ENCODE measurements at places on chromosomes 3 and 15. TPM values are rescaled to one million over a fixed set of nuclear protein-coding genes. Genes with fewer than 3 reads are reported as not detected.

- no peak overlapping the region for H3K4me3 ChIP-seq
- DNase-seq: no peak
- H3K4me1 ChIP-seq: peaks cover 4% of the 10 kb centered on the region
- H3K36me3 ChIP-seq: no peaks in the 10 kb centered on the region
- H3K27ac ChIP-seq: no peak overlapping the region
These were observed 20.2 kb downstream of the NIPA1 start for GRCh38 chr15:22806664-22807063.

DNA sequence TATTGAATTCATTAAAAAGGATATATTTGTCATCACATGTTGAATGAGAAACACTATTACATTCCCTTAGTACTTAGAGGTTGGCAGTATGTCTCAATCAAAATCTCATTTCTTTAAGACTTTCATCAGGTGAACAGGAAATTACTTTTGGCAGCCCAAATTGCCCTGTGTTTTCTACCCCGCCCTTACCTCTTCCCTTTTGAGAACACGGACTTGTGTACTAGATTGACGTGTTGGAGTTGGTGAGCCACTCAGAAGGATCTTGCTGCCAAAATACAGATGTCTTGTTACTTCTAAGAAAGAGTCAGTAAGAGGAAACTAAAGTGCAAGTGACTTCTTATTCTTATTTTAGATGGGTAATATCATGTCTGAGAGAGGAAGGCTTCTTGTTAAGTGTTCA is 386.9 kb downstream of the FEZF2 start:
- no peaks in the 10 kb centered on the region for H3K27me3 ChIP-seq
- H3K4me1 ChIP-seq: no peaks in the 10 kb centered on the region
- no peak for DNase-seq
- H3K4me3 ChIP-seq: no peak overlapping the region
- no peak overlapping the region for H3K27ac ChIP-seq

GRCh38 chr3:47791193-47791855 is 9.6 kb upstream of the SMARCC1 start:
- no peaks in the 10 kb centered on the region for H3K36me3 ChIP-seq
- no peak overlapping the region for H3K4me3 ChIP-seq
- no peaks in the 10 kb centered on the region for H3K4me1 ChIP-seq
- DNase-seq: no peak
- H3K27me3 ChIP-seq: no peaks in the 10 kb centered on the region

DNA sequence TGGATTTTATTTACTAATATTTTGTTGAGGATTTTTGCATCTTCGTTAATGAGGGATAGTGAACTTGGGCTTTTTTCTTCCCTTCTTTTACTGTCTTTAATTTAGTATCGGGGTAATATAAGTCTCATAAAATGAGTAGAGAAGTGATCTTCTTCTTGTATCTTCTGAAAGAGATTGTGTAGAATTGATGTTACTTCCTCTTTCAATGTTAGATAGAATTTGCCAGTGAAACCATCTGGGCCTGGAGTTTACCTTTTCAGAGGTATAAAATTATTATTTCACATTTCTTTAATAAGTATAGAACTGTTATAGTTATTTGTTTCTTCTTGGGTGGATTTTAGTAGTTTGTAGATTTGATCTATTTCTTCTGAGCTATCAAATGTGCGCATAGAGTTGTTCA is 7.8 kb downstream of the HESX1 start:
- no peak overlapping the region for H3K4me3 ChIP-seq
- no peaks in the 10 kb centered on the region for H3K36me3 ChIP-seq
- DNase-seq: no peak
- no peaks in the 10 kb centered on the region for H3K4me1 ChIP-seq

GRCh38 chr15:100834731-100835130 is 44.9 kb upstream of the ALDH1A3 start:
- no peaks in the 10 kb centered on the region for H3K27me3 ChIP-seq
- H3K36me3 ChIP-seq: no peaks in the 10 kb centered on the region
- DNase-seq: no peak
- H3K27ac ChIP-seq: no peak overlapping the region

DNA sequence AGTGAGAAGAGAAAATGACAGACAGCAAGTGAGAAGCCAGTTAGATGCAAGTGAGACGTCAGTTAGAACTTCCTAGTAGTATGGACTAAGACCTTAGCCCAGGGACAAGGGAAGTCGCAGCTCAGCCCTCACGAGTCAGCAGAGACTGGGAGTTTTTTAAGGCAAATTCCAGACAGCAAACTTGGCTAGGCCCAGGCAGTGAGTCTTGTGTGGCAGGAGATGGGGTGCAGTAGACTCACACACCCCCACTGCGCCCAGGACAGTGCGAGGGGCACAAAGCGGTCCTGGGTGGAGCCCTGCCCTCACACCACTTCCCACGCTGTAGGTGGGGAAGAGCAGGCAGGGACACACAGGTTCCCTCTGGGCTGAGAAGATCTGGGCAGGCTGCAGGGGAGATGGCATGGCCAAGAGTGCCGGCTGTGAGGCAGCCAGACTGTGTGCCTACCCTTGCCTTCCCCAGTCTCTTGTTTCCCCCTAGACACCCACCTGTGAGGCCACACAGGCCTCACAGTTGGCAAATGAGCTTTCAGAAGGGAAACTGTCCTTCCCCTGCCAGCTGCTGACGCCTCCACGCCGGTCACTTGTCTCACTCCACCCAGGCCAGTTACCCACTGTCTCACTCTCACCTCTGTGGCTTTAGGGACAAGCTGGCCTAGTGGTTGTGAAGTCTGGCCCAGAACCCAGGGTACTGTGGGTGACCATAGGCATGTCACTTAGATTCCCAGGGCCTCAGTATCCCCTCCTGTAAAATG is 13.7 kb upstream of the PRKCD start:
- no peaks in the 10 kb centered on the region for H3K27me3 ChIP-seq
- H3K4me3 ChIP-seq: no peak overlapping the region
- peaks cover 16% of the 10 kb centered on the region for H3K4me1 ChIP-seq

- no peaks in the 10 kb centered on the region for H3K27me3 ChIP-seq
- no peak overlapping the region for H3K27ac ChIP-seq
- no peak overlapping the region for H3K4me3 ChIP-seq
These were observed 32.9 kb downstream of the SOX14 start for GRCh38 chr3:137796993-137797392.

DNA sequence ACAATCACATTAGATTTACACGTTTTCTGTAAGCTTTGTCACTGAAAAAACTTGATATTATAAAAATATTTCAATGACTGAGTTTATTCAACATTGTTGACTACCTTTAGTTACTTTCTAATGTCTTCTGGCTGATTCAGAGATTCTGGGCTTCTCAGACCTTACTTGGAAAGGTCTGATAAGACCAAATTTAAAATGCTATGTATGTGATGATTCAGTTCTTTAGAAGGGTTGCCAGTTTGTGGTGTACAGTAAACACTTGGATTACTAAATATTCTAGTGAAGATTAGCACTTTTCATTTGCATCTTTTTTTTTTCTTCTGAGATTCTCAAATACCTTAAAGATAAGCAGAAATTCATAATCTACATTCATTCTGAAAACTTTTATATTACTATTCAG is 49.8 kb downstream of the SGO1 start:
- H3K4me3 ChIP-seq: no peak overlapping the region
- H3K4me1 ChIP-seq: no peaks in the 10 kb centered on the region
- H3K36me3 ChIP-seq: no peaks in the 10 kb centered on the region
- H3K27me3 ChIP-seq: no peaks in the 10 kb centered on the region
- DNase-seq: no peak
- H3K27ac ChIP-seq: no peak overlapping the region

GRCh38 chr15:55532944-55533343 is 24.9 kb upstream of the DNAAF4 start:
- H3K27me3 ChIP-seq: no peaks in the 10 kb centered on the region
- no peak overlapping the region for H3K27ac ChIP-seq
- no peak for DNase-seq
- H3K36me3 ChIP-seq: no peaks in the 10 kb centered on the region
- H3K4me3 ChIP-seq: no peak overlapping the region

DNA sequence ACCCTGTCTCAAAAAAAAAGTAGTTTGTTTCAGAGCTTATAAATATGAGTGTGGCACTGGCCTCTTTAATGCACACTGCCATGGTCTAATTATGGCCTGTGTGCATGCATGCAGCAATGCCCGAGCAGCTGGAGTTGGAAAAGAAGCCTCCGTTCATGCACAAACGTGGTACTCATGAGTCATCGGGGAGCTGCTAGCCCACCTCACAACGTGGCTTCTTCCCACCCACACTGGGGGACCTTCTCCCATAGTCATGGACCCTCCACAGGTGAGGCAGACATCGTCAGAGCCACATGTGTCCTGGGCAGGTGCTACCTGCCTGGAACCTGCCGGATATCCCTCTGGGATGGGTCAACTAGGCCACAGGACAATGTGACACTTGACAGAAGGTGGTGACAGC is 66.7 kb downstream of the ATP10A start:
- H3K4me1 ChIP-seq: no peaks in the 10 kb centered on the region
- no peaks in the 10 kb centered on the region for H3K36me3 ChIP-seq
- no peak for DNase-seq
- H3K27me3 ChIP-seq: no peaks in the 10 kb centered on the region
- H3K4me3 ChIP-seq: no peak overlapping the region

GRCh38 chr15:43941555-43941954 is 114.8 kb downstream of the WDR76 start:
- H3K36me3 ChIP-seq: no peaks in the 10 kb centered on the region
- no peaks in the 10 kb centered on the region for H3K4me1 ChIP-seq
- no peak overlapping the region for H3K27ac ChIP-seq
- DNase-seq: no peak
- no peaks in the 10 kb centered on the region for H3K27me3 ChIP-seq

DNA sequence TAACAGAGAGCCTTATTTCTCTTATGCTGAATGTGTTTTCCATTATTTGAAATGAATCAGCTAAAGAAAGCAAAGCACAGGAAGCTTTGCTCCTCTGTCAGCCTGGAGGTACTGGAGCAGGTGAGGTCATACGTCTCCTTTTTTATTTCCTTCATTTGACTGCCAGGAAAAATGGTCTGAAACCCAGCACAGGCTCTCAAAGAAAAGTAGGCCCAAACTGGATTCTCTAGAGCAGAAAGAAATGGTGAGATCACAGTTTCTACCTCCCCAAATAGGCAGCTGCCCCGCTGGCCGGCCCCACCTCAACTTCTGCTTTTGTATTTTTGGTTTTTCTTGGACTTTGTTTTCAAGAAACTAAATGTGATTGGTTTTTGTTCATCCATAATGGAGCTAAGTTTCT is 95.1 kb downstream of the RPL39L start:
- DNase-seq: no peak
- H3K27ac ChIP-seq: no peak overlapping the region
- no peaks in the 10 kb centered on the region for H3K27me3 ChIP-seq
- H3K4me1 ChIP-seq: peaks cover 32% of the 10 kb centered on the region
- peaks cover 2% of the 10 kb centered on the region for H3K36me3 ChIP-seq
- no peak overlapping the region for H3K4me3 ChIP-seq

DNA sequence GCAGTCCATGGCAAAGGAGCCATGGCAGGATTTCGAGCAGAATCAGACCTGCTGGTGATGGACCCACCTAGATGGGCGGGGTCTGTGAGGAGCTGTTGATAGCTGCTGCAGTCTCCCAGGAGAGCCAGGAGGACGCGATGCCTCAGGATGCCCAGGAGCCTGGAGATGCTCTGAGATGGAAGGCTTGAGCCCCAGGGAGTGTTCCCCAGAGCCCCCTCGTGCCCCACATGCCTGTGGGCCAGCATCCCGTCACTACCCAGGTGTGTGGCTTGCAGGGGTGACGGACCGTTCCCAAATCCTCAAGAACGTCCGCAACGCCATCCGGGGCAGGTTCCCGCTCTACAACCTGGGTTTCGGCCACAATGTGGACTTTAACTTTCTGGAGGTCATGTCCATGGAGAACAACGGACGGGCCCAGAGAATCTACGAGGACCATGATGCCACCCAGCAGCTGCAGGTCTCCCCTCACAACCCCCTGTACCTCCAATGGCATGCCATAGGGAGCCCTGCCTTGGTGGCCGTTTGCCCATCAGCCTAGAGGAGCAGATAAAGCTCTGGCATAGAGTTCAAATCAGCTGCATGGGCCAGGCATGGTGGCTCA is 6.7 kb downstream of the ITIH1 start:
- no peak overlapping the region for H3K4me3 ChIP-seq
- H3K27ac ChIP-seq: no peak overlapping the region
- DNase-seq: peak; percentile 22

Gene SLC22A14
- 0.14 TPM for total RNA-seq

Gene CCR5
- not detected for total RNA-seq

Gene OIP5
- 23.4 TPM for total RNA-seq

Gene MINAR1
- 0.34 TPM for total RNA-seq

Gene SLC38A3
- total RNA-seq: 16.8 TPM

Gene DNAH12
- 0.45 TPM for total RNA-seq

Gene CEP152
- total RNA-seq: 16.5 TPM

Gene PLCB2
- 4.0 TPM for total RNA-seq

All from Caco-2 (cell line).